ENCODE measurements at places on chromosomes 1 and 21.
A peak's percentile ranks its signal among the peaks of the same experiment; 100 is the strongest.

- peak; percentile 32 for DNase-seq
Measured at GRCh38 chr1:108643492-108644335, 17.2 kb downstream of the HENMT1 start.

DNA sequence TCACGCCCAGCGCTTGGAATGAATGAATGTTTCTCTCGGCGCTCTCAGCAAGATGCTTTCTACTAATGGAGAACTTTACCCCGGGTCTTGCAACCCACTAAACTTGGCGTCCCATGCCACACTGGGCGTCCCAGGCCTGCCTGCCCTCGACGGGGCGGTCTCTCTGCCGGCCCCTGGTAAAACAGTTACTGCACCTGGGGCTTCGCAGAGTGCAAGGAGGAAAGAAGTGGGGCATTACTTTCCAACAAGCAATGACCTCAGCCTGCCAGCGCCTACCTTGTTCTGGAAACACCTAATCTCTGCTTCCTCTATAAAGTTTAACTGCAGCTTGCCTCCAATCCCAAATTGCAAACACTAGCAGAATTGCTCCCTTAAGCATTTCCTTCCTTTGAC lies 27.8 kb upstream of the NFIA start:
- no peak for DNase-seq

DNA sequence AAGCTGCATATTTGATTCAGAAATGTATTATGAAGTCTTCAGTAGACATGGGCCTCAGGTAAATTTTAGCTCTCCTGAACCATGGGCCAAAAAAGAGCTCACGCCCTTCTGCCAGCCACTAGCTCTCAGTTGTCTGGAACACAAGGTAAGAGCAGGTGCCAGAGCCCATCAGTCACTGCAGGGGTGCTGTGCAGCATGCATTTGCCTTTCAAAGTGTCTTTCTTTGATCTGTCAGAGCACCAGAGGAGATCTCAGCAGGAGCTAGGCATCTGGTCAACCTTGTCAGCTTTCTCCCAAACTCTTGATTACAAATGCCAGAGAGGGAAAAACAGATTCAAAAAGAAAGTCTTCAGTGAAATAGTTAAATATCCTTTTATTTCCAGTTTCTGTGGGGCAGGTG lies 332.3 kb downstream of the COL11A1 start:
- no peak for DNase-seq

GRCh38 chr1:171434717-171435346 lies 50.5 kb upstream of the PRRC2C start:
- DNase-seq, result no peak

DNA sequence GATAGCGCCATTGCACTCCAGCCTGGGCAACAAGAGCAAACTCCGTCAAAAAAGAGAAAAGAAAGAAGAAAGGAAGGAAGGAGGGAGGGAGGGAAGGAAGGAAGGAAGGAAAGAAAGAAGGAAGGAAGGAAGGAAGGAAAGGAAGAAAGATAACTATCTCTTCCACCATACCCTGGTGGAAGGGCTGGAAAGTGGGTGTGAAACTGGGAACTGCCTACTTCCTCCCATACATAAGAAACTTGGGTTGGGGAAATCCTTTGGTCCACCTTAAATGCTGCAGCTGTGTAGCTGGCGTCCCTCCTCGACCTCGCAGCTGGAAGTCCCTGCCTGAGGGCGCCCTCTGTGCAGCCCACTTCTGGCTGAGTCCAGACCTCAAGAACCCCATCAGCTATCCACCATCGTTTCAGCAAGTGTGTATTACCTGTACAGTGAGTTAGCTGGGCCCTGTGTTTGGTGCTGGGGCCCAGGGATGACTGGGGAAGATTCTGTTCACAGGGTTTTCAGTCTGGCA lies 4.6 kb upstream of the FAM167B start:
- DNase-seq, result no peak

GRCh38 chr1:55741516-55741915 lies 526.4 kb upstream of the USP24 start:
- DNase-seq, result no peak

GRCh38 chr1:150552128-150552910 lies 3.1 kb downstream of the ADAMTSL4 start:
- no peak for DNase-seq

DNA sequence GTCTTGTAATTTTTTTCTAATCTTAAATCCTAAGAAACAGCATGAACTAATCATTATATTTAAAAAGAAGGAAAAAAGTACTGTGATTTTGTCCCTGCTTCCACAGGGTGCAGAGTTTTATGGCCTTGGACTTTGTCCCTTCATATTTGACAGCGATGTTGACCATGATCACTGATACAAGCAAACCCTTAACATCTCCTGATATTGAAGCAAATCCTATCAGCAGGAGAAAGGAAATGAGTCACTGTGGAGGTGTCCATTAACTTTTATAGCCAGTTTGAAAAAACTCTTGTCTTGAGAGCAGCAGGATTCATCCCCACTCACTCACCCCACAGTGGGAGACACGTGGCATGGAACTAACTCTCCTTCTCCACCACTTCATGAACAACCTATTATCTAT lies 5.1 kb upstream of the REG4 start:
- no peak for DNase-seq

- DNase-seq, result no peak
Measured at GRCh38 chr1:225848030-225848955, 33.9 kb downstream of the TMEM63A start.

DNA sequence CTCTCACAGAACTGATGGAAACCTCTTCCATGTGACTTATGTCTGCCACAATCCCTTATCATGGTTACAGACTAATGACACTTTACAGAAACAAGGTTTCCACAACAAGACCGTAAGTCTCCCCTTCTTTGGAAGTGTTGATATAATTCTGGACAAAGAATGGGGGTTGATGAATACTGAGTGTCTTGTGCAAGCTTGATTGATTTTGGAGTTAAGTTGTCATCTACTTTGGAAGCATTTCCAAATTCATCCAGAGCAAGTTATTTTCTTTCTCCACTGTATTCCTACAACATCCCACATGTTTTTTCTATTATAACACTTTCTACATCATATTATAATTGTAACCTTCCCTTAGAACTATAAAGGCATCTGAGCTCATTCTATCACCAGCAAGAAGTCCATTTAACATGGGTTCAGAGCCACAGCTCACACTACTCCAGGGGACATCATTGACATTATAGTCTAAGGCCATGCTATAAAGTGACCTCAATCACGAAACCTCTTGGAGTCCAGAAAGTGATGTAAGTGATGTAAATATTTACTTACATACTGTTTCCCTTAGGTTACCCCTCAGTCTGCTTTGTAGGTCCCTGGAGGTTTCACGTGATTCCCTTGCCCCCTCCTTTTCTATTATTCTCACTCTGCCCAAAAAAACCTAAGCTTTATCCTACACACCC lies 125.7 kb upstream of the PBX1 start:
- no peak for DNase-seq

GRCh38 chr1:206693029-206693428 lies 8.3 kb downstream of the MAPKAPK2 start:
- no peak for DNase-seq

- no peak for DNase-seq
Measured at GRCh38 chr21:45157932-45158331, 83.6 kb downstream of the ADARB1 start.

- DNase-seq, result no peak
Measured at GRCh38 chr1:21278208-21278859, 11.9 kb downstream of the ECE1 start.

DNA sequence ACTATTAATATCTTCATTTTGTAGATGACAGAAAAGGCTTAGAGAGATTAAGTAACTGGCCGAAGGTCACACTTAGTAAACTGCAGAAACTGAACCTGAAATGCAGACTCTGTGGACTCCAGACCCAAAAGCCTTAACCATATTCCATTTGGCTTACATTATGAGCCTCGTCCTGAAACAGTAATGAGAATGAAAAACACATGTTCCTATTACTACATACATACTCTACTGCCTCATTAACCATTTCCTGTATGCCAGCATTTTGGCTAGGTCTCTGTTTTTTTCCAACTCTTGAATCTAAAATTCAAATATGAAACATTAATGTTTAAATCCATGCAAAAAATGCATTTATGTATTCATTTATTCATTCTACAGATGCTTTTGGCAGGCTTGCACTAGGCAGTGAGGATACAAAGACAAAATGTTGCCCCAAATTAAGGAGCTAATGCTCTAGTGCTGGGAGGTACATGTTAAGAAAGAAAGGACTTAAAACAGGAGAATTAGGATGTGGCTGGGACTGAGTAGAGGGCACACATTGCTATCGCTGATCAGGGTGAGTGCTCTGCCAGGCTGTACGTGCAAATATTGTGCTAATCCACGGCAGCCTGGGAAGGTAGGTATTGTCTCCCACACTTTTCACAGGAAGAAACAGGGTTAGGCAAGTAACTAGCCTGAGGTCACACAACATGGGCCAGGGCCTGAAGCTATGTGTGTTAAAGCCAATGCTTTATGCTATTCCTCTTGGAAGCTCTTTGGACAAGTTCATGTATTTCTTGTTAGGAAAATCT lies 14.0 kb downstream of the DEGS1 start:
- DNase-seq, result no peak

DNA sequence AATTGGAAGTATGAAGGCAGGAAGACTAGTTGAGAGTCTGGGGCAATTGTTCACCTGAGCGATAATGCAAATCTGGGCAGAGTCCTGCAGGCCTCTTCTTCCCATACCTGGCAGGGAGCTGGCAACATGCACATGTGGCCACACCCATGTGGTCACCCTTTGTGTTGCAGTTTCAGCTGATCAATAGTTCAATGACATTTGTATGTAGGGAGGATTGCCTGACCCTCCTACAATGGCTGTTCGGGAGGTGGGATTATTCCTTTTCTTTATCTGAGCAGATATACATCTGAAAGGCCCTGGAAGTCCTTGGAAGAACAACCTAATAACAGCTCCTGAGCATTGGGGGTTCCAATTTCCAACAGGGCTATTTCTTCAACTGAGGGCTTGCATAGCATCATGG lies 15.2 kb upstream of the TRIM45 start:
- DNase-seq, result no peak

DNA sequence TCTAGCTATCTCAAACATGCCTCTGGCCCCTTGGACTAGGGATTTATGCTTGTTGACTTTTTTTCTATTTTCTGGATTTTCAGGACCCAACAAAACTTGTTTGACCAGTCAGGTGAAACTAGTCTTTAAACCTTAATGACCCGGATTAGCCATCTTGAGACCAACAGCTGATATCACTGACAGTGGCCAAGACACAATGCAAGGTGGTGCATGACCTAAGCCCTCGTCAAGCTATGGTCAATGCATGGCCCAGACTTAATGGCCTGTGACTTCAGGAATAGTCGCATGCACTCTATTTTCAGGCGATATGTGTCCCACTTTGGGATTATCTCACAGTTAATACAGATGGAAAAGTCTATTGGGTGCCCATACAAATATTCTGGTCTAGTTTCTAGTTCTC lies 190.4 kb downstream of the ZBTB18 start:
- no peak for DNase-seq

GRCh38 chr1:51263147-51263877 lies 27.2 kb downstream of the RNF11 start:
- DNase-seq, result no peak

DNA sequence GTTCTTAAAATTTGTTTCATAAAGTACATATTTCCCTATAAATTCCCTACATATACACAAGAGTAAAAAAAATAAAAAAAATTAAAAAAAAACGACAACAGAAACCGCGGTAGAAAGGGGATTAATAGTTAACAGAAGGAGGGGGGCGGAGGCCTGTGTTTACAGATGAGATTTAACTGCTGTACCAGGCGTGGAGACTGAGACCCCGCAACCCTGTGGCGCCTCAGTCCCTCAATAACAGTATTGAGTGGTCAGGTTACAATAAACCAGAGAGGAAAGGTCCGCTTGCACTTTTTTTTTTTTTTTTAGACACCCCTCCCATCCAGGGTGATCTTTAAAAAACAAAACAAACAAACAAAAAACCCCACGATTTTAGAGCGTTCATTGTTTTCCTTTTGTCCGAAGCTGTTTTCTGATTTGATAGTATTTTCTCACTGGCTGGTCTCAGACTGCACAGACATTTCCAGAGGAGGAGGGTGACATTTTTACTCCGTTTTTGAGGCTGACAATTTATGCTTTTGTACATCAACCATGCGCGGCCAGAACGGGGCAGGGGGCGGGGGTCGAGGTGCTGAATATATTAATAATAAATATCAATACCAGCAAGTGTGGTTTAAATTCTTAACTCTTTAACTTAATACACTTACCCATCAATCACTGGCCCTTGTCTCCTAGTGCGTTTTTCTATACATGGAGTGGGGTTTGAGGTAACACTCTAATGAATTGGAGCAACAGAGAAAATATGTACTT lies 1223.9 kb downstream of the BRINP3 start:
- DNase-seq, result no peak

DNA sequence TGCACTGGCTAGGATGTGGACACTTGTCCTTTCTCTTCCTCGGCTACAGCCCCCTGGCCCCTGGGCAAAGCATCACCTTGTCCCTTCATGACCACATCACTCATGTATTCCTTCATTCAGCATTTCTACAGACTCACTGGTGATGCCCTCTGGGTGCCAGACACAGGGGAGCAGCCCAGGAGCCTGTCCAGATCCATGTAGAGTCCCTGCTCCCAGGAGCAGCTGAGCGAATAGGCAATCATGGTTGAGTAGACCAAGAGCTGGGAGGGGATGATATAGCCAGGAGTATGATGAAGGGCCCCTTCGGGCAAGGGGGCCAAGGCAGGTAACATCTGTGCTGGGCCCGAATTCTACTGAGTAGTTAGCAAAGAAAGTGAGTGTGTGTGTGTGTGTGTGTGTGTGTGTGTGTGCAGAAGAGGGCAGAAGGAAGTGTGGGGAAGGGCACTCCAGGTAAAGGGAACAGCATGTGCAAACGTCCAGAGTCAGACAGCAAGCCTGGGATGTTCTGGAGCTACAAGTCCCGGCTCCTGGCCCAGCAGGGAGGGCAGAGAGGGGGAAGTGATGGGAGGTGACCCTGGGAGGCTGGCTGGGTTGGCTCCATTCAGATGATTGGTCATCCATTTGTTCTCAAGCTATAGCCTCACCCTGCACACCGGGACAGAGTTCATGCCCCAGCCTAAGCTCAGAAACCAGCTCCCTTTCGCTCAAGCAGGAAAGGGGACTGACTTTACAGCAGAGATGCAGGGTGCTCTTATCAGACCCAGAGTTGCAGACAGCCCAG lies 21.0 kb upstream of the PIK3CD start:
- no peak for DNase-seq

GRCh38 chr1:216702170-216702569 lies 21.1 kb downstream of the ESRRG start:
- no peak for DNase-seq

- no peak for DNase-seq
Measured at GRCh38 chr1:205914730-205915129, 28.5 kb downstream of the SLC26A9 start.

DNA sequence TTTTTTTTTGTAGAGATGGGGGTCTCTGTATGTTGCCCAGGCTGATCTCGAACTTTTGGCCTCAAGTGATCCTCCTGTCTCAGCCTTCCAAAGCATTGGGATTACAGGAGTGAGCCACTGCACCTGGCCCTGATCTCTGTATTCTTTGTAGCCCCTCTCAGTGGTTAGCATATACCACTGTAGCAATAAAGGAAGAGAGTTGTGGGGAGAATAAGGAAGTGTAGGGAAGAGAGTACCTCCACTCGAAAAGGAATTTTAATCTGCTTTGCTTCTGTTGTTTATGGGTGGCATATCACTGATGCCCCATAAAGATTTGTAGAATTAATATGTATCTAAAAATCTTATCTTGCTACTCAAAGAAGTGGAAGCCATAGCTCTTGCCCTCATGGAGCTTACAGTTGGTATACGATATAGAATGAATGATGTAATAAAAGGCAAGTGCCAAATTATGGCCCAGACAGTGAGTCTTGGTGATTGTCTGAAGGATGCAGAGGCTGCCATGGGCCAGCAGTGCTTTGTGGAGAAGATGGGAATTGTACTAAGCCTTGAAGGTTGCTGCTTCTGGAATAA lies 96.0 kb downstream of the CLIC6 start:
- DNase-seq, result no peak

GRCh38 chr1:31583995-31584868 lies 7.9 kb downstream of the TINAGL1 start:
- DNase-seq, result no peak
